ENCODE measurements at places on chromosomes 6 and 20.

- no peak for DNase-seq
These were observed 1358.5 kb upstream of the CITED2 start for GRCh38 chr6:140732991-140733390.

- DNase-seq: no peak
These were observed 54.1 kb downstream of the PPP1R3G start for GRCh38 chr6:5138995-5139827.

DNA sequence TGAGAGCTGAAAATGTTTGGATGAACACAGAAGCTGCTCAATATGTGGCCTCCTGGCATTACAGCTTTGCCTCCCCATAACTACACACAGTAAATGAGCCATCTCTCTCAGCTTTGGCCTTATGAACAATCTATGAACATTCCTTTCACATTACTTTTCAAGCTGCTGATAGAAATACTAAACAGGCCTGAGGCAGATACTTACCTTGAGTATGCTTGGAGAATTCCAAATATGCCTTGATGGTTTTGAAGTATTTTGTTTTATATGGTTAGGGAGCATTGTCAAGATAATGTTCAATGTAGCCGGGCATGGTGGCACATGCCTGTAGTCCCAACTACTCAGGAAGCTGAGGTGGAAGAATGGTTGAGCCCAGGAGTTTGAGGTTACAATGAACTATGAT lies 104.5 kb downstream of the CD24 start:
- no peak for DNase-seq

DNA sequence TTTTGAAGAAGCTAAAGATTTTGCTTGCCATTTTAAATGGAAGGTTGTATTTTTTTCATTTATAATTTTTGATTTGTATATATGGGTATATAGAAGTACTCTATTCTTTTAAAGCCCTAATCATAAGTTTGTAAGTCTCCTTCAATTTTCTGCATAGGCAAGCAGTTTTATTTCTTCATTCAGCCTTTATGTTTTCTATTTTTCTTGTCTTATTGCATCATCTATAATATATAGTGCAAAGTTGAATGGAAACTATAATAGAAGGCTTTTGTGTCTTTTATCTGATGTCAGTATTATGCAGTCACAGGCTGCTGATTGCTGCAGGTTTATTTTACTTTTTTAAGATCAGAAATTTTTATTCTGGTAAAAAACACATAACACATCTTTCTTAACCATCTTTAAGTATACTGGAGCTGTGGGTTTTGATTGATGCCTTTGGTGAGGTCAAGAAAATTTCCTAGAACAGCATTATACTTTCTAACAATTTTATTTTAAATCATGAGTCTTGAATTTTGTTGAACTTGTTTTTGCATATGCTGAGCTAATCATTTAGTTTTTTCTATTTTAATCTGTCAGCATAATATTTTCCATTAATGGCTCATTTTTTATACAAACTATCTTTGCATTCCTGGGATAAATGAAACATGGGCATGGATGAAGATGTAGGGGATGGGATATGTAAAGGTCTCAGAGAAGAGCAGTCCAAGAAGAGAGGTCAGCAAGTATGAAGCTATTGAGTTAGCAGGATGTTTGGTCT lies 366.7 kb upstream of the MAP3K7 start:
- DNase-seq: no peak

- no peak for DNase-seq
These were observed 1.7 kb upstream of the CST4 start for GRCh38 chr20:23690581-23690980.

GRCh38 chr6:30840935-30841643 lies 43.2 kb upstream of the DDR1 start:
- no peak for DNase-seq

DNA sequence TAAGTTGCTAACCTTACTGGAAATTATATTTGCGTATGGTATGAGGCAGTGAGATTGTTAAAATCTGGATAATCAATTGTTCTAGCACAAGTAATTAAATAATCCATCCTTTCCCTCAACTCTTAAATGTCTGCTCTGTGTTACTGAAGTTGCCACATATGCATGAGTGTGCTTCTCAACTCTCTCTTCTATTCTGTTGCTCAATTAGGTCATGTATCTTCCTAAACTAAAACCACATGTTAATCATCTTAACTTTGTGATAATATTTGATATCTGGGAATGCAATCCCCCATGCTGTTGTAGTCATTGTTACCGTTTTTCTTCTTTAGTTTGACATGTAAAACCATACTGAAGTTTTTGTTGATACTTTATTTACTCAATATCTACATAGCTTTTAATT lies 63.5 kb upstream of the STMND1 start:
- DNase-seq: no peak

- no peak for DNase-seq
These were observed 204.8 kb downstream of the TFAP2A start for GRCh38 chr6:10210052-10210451.

DNA sequence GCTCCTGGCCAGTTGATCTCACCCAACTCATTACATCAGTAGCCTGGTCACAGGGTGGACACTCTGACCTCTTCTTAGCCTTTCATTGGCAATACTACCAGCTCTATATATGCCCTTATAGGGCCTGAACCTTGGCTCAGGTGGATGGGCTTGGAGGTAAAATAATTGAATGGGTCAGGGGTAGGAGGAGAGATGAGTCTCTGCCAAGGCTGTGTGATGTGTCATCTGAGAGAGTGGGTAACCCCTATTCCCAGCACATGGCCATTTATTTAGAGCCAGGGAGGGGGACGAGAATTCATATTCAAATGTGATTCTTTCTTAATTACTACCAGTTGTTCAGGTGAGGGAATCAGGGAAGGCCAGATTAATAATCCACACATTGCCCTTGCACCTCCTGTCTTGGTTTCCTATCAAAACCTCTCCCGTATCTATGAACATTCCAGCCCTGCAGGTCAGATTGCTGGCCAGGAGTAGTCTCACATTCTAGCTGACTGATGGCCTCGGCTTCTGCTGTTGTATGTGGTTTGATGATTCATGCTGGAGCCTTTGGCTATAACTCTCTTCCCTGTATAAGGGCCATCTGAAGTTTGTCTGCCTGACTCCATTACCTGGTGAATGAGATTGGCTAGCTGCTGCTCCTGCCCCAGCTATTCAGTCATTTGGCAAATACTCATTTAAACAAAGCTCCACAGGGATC lies 13.4 kb downstream of the C20orf173 start:
- no peak for DNase-seq

DNA sequence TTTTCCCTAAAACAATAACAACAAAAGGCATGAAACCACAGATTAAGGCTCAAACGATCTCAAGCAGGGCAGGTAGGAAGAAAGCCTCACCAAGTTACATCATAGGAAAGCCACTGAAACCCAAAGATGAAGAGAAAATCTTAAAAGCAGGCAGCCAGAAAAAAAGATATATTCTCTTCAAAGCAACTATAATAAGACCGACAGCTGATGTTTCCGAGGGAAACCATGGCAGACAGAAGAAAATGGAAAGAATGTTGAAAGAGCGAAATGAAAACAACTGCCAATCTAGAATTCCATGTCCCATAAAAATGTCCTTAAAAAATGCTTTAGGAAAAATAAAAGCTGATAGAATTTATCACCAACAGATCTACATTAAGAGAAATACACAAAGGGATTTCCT lies 161.5 kb upstream of the THBS2 start:
- DNase-seq: no peak

DNA sequence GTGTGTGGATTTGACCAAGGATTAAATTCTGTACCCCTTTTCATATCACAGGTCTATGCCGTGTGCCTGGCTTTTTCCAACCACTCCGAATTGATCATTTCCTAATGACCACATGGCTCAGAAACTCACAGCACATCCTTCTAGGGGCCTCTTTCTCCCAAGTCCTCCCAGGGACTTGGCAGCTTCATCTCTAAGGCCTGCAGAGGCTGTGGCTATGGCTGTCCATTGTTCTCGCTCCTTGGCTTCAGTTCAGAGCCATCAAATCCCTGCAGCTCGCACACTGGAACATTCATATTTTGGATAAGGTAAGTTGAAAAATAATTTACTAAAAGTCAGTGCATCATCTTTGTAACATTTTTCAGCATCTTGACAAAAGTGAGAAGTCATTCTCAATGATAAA lies 497.2 kb upstream of the CDH4 start:
- DNase-seq: no peak

Measured in T-cell (primary cell).